Activated CD4-positive, alpha-beta memory T cell treated with anti-CD3 and anti-CD28 coated beads, Interleukin-2, amount 10 ng/mL, durations not matched to agents 7 days and 5 days (primary cell): ENCODE measurements at places on chromosomes 3 and 15.

GRCh38 chr3:180704532-180704931 lies 25.2 kb upstream of the CCDC39 start:
- DNase-seq, result no peak

DNA sequence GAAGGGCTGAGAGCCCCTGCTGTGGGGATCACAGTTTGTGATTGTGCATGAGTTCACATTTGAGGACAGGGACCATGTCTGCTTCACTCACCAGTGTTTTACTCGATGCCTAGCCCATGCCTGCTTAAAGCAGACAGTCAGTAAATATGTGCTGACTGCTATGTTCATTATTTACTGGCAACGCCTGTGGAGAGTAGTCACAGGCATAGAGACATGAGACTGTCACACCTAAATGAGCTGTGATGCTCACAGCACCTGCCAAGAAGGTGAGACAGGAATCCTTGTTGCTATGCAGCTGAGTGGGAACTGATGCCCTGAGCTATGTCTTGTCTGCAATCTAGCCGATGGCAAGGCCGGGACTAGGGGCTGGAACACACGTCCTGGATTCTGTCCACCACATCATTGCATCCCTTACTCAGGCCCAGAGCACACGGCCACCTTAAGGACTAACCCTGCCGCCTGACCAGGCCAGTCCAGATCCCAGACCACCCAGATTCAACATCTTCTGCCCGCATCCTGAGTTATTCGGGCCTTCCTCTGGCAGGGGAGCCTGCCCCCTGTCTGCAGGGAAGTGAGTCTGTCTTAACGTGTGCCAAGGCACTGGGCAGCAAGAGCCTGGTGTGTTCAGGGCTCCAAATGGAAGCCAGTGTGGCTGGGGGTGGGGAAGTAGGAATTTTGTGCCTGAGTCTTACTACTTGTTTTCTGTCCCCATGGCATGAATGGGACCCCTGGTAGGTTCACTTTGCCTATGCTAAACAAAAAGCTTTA lies 44.8 kb downstream of the FGD5 start:
- no peak for DNase-seq

DNA sequence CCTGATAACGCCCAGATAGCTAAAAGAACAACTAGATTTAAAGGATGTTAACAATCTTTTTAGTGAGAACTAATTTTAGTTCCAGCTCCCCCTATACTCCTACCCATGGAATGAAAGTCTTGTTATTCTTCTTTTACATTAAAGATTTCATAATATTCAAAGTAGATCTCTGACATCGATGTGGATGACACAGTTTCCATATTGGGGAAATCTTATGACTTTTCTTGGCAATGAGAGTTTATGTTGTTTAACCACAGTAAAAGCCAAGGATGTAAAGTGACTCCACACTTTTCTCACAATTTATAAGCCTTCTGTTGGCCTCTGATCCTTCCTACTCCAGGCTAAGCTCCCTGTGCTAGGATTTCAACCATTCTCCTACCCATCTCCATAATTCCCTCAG lies 332.6 kb upstream of the KCNMB2 start:
- DNase-seq, result no peak

GRCh38 chr3:138079901-138080300 lies 35.5 kb downstream of the DZIP1L start:
- no peak for DNase-seq

GRCh38 chr3:45994419-45995235 lies 997 bp downstream of the FYCO1 start:
- peak; percentile 76 for DNase-seq

GRCh38 chr3:160129459-160130061 lies 95.7 kb upstream of the C3orf80 start:
- no peak for DNase-seq

DNA sequence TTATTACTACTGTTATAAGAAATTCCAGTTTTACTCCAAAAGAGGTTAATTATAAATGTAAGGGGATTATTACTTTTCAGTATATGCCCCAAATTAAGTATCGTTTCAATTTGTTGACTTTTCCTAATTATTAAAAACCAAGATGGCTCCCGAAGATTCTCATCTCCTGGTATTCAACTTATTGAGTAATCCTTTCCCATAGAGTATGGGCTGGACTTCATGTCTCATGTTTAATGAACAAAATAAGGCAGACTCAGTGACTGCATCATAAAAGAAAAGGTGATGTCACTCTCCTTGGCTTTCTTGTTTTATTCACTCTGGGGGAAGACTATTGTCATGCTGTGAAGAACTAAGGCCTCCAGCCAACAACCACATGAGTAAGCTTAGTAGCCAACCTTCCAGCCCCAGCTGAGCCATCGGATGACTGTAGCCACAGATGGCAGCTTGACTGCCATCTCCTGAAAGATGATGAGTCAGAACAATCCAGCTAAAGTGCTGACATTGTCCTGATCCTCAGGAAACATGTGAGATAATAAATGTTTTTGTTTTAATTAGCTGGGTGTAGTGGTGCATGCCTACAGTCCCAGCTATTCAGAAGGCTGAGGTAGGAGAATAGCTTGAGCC lies 17.3 kb downstream of the IGF2BP2 start:
- no peak for DNase-seq

DNA sequence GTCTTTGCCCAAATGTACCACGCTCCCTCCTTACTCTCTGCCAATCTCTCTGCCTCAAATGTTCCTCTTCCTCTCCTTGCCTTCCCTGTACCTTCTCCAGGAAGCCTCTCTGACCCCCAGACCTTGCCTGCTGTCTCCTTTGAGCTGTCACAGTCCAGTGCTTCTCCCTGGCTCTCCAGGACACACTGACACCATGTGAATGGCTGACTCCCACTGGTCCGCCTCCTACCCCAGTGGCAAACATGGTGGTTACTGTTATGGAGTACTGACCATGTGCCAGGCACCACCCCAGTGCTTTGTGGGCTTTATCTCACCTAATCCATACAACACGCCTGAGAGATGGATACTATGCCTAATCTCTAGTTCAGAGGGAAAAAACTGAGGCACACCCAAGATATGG lies 141.9 kb downstream of the TPRA1 start:
- DNase-seq, result no peak

- peak; percentile 31 for DNase-seq
Observed at GRCh38 chr3:111238885-111239284, 167.3 kb downstream of the NECTIN3 start.

DNA sequence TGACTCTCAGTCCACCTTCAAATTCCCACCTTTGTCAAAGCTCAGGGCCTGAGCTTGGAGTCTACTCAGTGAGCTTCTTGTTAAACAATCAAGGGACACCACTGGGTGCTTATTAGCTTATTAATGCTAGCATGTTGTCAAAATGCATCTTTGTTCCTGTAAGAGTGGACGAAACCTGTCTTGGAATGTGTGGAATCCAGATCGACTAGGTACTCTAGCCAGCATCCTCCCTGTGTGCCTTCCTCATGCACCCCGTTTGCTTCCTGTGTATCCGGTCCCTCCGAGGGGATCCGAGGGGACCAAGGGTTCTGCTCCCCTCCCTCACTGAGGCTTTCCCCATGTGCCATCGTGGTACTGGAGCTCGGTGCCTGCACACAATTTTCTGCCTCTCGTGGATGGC lies 75.7 kb upstream of the UBE3A start:
- DNase-seq, result no peak

DNA sequence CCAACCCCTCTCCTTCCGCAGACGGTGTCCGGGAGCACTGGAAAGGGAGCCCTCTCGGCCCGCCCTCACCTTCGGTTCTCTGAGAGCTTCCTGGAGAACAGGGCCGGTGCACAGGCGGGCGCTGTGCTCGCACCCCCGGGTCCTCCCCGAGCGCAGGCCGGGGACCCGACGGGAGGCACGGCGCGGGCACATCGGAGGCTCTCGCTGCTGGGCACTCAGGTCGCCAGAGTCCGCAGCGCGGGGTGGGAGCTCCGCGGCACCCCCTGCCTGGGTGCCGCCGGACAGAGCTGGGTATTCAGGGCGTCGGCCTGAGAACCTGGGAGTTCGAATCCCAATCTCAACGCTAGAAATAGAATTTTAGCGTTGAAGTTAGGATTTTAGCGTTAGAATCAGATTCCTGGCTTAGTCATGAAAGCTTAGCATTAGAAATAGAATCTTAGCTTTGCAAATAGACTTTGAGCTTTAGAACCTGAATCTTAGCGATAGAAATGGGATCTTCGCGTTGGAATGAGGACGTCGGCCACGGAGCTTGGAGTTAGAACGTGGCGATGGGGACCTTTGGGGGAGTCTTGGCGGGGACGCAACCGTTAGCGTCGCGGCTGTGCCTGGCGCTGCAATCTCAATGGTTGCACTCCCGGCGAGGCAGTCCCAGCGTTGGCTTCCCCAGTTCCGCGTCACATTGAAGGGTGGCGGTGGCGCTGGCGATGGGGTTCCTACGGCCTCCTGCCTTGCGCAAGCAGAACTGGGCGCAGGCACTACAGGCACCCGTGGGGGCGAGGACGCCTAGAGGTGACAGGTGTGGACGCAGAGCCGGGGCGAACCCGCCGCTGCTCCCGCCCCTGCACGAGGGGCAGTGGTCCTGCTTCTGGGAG lies 549 bp downstream of the TRH start:
- DNase-seq, result peak; percentile 17

DNA sequence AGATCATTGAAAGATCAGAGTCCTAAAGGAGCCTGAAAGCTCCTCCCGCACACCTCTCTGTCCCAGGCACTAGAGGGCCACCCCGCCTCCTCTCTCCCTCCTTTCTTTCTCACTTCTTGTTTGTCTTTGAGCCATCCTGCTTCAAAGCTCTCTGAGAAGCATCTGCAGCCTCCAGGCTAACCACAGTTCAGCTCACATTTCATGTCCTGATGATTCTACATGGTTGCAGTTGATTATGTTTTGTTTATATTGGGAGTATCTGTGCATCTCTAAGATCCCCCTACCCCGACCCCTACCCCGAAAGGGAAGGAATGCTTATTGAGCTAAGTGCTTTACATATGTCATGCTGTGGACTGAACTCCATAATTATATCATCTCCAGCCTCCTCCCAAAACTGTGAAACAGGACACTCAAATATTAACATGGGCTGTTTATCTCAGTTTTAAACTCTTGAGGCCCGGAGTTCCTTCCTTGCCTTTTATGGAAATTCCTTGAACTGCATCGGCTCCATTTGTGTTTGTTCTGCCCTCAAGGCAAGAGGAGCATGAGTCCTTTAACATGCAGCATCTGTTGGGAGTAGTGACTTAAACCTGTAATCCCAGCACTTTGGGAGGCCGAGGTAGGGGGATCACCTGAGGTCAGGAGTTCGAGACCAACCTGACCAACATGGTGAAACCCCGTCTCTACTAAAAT lies 30.9 kb downstream of the MGLL start:
- no peak for DNase-seq

DNA sequence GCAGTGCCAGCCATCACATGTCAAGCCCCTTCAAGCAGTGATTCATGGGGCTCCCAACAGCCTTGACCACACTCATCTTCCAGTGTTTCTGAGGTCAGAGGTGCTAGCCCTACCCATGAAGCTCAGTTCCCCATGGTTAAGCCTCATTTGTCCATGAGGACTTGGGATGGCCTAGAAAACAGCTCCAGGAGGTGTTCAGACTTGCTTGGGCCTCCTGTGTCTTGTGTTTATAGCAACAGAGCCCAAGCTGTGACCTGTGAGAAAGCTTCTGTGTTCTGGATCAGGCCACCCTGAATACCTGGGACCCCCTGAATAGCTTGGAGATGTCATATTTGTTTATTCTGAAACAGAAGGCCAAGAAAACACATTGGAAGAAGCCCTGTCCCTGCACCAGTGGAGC lies 36.7 kb downstream of the LARP6 start:
- DNase-seq, result no peak

DNA sequence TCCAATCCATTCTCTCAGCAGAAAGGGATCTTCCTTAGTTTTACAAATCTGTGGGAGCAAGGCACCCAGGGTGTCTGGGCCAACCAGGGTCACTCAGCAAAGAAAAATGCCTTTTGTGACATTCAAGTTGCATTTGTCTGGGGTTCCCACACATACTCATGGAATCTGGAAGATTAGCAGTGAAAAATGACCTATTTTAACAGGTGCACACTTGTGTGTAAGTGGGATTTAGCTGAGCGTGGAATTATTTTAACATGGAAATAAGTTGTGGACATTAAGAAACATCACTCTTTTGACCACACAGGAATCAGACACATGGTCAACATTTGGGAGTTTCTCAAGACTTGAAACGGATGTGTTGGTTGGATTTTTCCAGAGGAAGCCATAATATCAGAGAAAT lies 234.9 kb downstream of the OPA1 start:
- DNase-seq, result no peak

GRCh38 chr3:100709842-100710260 lies 557 bp downstream of the TFG start:
- peak; percentile 41 for DNase-seq

- no peak for DNase-seq
Observed at GRCh38 chr3:69748503-69748902, 9.2 kb downstream of the MITF start.

DNA sequence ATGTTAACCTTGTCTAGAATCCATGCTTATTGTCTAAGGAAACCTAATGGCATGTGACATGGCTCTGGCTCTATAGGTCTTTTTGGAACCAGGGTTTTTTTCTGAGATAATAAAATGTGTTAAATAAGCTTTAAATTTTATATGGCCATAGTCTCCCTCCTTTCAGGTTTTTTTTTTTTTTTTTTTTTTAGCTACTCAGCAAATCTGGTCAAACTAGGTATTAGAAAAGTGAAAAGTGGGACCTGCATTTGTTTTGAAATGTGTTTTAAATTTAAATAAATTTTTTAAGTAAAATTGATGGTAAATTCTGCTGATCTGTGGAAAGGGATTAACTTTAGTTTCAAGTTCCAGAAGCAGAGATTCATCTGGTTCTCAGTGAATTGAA lies 52.1 kb upstream of the NANOGP8 start:
- no peak for DNase-seq

GRCh38 chr3:149247929-149248691 lies 26.5 kb upstream of the CP start:
- no peak for DNase-seq

DNA sequence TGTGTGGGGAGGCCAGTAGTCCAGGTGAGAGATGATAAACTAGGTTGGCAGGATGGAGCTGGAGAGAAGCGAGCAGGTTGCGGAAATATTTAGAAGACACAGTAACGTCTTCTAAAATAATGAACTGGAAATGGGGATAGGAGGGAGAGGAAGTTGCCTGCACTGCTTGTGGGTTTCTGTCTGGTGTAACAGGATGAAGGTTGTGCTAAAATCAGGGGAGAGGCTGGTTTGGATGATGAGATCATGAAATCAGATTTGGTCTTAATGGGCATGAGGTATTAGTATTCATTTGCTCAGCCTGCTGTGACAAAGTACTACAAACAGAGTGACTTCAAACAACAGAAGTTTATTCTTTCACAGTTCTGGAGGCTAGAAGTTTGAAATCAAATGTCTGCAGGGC lies 32.1 kb upstream of the TNFAIP8L3 start:
- DNase-seq, result no peak

GRCh38 chr3:190229632-190230424 lies 92.4 kb downstream of the CLDN1 start:
- no peak for DNase-seq

GRCh38 chr3:30934208-30934550 lies 39.7 kb upstream of the GADL1 start:
- no peak for DNase-seq

DNA sequence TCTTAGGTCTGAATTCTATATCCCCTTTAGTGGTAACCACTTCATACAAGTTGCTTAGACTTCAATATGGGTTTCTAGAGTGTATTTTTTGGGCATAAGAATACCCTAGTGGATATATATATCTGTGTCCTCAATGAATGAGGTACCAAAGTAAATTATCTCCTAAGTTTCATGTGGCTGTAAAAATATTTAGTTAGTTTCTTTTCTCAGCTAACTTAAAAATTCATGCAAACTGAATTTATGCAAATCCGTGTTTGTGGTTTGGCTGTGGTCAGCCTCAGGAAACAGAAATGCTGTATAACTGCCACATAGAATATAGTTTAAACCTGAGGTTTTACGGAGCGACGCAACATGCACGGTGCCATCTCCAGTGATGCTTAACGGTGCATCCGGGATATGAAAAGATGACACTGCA lies 80.3 kb downstream of the PEX5L start:
- DNase-seq, result peak; percentile 75
